ENCODE measurements at places on chromosomes 7 and 10.

- DNase-seq = no peak
These were observed 237.4 kb upstream of the SEMA3D start for GRCh38 chr7:85424298-85424697.

GRCh38 chr10:72254813-72255568 lies 18.7 kb upstream of the DDIT4 start:
- DNase-seq = no peak

DNA sequence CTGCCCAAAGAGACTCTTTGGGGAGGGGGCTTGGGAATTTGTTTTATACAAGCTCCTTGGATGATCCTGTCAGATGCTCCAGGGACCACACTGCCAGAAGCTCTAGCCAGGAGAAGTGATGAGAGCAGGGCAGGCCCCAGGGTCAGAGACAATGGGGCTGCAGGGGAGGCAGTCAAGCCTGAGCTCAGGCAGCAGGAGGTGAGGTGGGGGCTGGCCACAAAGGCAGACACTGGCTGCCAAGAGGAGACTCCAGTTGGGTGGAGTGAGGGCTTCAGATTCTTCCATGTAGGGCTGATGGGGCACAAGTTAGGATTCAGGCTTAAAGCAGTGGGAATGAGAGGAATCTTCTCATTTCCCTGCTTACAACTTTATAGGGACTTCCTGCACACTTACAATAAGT lies 35.6 kb upstream of the LOXL4 start:
- DNase-seq = no peak

DNA sequence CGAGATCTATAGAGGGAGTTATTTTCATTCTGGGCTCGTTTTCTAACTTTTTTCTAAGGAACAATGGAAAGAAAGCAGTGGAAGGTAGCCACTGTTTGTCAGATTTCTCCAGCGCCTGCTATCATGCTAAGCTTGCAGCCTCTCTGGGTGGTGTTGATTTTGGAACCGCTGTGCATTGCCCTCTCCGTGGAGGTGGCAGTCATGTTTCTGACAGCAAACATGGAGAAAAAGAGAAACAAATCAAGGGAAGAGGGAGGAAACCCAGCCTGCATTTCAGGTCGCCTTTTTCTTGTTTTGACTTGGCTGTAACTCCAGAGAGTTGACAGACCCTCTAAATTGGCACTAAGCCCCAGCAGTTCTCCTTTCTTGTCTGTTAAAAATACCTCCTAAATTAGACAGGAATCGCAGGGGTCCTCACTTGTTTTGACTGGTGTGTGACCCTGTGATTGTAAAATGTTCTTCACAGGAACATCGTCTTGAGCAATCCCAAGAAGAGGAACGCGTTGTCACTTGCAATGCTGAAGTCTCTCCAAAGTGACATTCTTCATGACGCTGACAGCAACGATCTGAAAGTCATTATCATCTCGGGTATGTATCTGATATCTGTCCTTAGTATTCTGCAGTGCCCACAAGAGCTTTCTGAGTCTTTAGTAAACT lies 4.8 kb downstream of the ECHDC3 start:
- DNase-seq = no peak

GRCh38 chr7:47741984-47742383 lies 160.1 kb upstream of the TNS3 start:
- DNase-seq = no peak

DNA sequence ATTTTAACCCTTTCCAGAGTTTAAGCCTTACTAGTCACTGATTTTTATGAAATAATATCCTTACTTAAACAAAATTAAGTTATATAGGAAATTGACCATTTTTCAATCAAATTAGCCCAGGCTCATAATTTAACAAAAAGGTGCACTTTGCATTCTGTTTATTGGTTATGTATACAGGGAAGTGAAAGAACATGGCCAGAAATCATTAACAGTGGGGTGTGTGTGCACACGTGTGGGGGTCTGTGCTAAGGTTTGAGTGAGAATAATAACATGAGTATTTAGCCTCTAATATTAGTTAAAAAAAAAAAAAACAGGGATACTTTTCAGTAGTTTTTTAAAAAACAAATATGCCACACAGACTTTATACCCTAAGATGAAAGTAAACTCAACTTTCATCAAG lies 510.5 kb upstream of the PFKP start:
- no peak for DNase-seq

DNA sequence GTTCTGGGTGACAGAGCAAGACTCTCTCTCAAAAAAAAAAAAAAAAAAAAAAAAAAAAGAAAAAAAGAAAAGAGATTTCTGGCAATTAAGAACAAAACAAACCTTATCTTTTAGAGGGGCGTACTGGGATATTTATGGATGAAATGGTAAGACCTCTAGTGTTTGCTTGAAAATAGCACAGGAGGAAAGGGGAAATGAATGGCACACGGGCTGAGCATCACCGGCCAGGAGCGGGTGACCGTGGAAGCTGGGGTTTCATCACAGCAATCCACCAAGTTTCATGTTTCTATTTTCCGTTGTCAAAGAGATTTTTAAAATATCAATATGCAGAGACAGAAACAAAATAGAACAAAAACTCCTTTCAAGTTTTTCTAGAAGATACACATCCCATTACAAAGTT lies 105.6 kb downstream of the SVIL start:
- no peak for DNase-seq

DNA sequence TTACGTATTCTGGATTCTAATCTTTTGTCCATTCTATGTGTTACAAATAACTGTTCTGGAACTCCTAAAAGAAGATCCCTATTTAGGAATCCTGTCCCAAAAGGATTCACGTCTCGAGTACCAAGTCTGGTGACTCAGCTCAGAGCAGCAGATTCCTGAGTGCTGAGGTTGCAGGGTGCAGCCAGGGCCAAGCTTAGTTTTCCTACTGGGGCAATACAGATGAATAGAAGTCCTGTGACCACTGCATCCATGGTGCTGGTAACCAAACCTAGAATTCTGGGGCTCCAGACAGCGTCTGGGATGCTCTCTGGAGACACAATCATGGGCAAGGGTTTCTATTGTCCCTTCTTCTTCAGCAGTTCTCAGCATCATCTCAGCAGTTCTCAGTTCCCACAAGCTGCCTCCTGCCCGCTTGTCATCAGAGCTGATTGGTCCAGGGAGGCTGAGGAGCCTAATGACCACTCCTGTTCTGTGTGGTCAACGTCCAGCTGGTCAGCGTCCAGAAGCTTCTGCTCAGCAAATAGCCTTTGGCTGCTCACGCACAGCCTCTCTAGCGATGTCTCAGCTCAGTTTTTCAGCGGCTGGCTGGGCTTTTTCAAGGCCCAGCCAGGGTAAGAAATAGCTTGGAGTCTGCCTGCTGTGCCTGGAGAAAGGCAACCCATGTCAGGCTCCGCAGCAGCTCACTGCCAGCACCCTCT lies 50.4 kb upstream of the C7orf33 start:
- no peak for DNase-seq

DNA sequence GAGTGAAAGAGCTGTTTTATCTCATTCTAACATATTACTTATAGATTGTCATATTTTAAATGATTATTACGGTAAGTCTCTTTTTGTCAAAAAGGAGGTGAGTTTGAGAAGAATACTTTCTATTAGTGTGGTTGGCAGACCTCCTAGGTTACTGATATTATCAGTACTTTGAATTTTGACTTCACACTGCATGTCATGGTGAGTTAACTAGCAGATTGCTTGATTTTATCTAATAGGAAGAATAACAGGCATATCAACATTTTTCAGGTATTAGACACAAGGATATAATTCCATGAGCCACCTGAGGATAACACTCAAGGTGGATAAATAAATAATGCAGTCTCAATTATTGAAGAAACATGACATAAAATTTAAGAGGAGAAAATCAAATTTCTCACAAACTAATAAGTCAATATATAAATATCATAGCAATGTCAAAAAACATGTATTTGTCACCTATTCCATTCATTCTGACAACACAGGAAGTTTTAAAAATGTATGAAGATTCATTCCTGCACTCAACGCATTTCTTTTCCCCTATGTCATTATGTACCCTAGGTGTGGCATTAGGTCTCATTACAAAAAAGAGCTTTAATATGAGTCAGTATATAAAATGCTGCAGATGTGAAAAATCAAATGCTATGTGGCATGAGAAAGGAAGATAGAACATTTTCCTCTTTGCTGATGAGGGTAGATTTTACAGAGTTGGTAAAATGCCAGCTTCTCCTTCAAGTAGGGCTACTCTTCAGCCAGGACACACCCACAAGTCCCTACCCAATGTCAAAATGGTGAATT lies 1621.6 kb downstream of the REEP3 start:
- DNase-seq = no peak

GRCh38 chr7:80428161-80429054 lies 83.5 kb downstream of the GNAT3 start:
- no peak for DNase-seq

- no peak for DNase-seq
These were observed 2.4 kb upstream of the GRID1 start for GRCh38 chr10:86368987-86369386.

DNA sequence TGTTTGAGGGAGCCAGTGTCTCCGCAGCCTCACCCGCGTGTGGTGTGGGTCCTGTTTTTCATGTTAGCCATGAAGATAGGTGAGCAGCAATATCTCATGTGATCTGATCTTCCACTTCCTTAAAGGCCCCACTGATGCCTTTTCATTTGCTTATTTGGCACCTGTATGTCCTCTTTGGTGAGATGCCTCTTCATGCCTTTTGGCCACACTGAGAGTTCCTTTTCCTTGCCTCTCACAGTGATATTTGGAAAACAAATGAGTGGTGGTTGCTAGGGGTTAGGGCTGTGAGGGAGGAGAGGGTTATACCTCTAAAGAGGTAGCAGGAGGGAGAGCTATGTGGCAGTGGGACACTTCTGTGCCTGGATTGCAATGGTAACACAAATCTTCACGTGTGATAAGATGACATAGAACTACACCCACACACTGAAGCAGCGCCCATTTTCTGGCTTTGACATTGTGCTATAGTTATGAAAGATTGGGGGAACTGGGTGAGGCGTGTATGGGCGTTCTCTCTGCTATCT lies 90.4 kb upstream of the TNS3 start:
- DNase-seq = no peak

GRCh38 chr7:86972072-86972471 lies 87.4 kb downstream of the ELAPOR2 start:
- no peak for DNase-seq

DNA sequence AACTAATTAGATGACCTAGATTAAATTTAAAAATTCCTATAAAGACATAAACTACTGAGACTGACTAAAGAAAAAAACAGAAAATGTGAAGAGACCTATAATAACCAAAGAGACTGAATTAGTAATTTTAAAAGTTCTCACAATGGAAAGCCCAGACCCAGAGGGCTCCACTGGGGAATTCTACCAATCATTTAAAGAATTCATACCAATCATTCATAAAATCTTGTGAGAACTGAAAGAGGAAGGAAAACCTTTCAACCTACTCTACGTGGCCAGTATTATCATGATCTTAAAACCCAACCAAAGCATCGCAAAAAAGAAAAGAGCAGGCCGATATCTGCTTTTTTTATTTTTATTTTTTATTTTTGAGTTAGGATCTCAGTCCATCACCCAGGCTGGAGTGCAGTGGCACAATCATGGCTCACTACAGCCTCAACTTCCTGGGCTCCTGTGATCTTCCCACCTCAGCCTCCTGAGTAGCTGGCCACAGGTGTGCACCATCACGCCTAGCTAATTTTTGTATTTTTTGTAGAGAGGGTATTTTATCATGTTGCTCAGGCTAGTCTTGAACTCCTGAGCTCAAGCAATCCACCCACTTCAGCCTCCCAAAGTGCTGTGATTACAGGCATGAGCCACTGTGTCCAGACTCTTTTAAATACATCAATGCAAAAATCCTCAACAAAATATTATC lies 48.6 kb downstream of the DGKI start:
- no peak for DNase-seq

DNA sequence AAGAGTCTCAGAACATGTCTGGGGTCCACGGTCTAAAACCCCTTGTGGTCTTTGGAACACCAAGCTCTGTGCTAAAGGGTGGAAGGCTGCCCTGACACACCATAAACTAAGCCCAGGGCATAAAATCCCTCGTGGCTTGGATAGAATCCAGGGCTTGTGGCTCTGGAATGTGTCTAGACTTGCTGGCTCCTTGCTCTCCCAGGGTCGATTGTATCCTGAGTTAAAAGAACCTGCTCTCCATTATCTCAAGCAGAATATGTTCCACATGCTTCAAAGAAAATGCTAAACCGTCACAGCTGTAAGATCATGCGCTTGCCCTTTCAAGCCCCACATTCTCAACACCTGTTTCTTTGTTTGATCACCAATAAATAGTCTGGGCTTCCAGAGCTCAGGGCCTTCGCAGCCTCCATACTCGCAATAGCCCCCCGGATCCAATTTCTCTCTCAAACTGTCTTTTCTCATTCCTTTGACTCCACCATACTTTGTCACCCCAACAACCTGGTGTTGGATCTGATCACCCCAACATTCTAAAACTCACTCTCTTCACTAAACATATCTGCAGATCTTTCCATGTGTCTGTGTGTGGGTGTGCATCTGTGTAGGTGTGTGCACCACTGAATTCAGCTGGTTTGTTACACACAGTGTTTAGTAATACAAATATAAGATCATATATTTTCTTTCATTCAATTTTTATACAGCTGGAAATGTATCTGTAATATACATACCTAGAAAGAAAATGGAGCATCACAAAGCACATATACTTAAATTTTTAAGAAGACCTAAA lies 238.5 kb downstream of the ZMYND11 start:
- no peak for DNase-seq

GRCh38 chr7:25310896-25311295 lies 82.6 kb upstream of the NPVF start:
- no peak for DNase-seq

GRCh38 chr10:82692458-82692857 lies 817.5 kb downstream of the NRG3 start:
- no peak for DNase-seq

DNA sequence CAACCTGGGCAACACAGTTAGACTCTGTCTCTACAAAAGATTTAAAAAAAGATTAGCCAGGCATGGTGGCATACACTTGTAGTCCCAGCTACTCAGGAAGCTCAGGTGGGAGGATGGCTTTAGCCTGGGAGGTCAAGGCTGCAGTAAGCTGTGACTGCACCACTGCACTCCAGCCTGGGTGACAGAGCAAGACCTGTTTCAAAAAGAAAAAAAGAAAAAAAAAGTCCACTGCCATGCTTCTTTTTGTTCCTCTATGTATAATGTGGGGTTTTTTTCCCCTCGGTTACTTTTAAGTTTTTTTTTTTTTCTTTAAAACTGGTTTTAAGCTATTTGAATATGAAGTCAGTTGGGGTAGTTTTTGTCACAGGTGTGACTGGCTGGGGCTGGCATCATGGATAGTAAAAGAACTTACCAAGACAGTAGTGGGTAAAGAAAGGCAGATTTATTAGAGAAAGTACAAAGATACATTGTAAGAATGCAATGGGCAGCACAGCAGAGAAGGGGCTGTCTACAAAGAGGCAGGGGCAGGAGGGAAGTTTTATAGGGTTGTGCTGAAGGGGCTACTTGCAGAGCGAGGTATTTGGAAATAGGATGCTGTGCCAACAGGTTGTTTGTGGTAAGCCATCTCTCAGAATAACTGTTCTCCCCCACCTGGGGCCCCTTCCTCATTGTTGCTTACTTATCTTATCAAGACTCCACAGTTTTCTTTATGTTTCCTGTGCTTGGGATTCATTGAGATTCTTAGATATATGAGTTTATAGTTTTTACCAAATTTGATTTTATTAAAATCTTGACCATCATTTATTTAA lies 177.3 kb downstream of the PHTF2 start:
- no peak for DNase-seq

- DNase-seq = no peak
These were observed 22.7 kb downstream of the EXOC4 start for GRCh38 chr7:133275446-133276095.
